Central memory CD8-positive, alpha-beta T cell (primary cell): ENCODE measurements at places on chromosomes 16 and 17.
A peak's percentile ranks its signal among the peaks of the same experiment; 100 is the strongest.

DNA sequence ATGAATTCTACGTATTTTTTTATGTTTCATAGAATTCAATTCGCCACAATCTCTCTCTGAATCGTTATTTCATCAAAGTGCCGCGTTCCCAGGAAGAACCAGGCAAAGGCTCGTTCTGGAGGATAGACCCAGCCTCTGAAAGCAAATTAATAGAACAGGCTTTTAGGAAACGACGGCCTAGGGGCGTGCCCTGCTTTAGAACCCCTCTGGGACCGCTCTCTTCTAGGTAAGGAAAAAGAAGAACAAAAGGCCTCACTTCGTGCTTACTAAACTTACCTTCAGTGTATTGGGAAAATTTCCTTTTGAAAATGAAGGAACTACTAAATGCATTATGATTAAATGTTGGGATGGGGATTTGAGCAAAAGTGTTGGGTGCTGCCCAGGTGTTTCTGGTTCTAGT is 63.2 kb downstream of the FOXK2 start:
- no peak for DNase-seq

DNA sequence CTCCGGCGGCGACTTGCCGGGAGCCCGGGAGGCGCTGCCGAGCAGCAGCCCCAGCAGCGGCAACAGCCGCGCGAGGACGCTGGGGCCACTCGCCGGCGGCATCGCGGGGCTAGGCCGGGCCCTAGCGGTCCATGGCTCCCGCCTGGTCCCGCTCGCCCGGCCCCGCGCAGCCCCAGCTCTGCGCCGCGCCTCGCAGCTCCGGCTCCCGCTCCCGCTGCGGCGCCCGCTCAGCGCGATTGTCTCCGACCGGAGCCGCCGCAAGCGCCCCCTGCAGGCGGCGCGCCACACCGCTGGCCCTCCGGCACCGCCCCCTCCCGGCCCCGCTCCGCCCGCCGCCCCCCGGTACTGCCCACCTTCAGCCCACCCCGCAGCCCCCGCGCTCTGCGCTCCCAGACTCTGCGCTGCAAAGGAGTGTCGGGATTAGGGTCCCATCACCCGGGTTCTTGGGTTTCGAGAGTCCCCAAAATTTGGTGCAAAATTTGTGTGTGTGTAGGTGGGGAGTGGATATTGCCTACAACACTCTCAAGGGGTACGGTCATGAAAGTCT is at the start of gene FAM171A2:
TSS of gene FAM171A2 (minus strand) at position 241 of the 547 bp plus-strand sequence. CDS start at position 102, 139 bp downstream.
- DNase-seq = peak; percentile 58

DNA sequence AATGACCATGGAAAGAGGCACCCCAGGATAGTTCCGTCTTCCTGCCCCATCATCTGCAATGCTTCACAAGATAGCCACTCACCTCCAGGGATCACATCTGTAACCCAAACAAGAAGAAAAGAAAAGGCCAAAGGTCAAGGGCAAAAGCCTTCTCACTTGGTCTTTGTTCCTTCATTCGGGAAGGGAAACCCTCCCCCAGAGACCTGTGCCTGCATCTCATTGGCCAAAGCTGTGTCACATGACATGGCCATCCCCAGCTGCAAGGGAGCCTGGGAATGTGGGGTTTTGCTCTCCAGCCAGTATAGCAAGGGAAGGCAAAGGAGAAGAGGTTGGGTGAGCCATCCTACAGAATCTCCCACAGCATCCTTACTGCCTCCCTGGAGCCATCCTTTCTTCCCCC is 47.9 kb downstream of the NOL11 start:
- no peak for DNase-seq

DNA sequence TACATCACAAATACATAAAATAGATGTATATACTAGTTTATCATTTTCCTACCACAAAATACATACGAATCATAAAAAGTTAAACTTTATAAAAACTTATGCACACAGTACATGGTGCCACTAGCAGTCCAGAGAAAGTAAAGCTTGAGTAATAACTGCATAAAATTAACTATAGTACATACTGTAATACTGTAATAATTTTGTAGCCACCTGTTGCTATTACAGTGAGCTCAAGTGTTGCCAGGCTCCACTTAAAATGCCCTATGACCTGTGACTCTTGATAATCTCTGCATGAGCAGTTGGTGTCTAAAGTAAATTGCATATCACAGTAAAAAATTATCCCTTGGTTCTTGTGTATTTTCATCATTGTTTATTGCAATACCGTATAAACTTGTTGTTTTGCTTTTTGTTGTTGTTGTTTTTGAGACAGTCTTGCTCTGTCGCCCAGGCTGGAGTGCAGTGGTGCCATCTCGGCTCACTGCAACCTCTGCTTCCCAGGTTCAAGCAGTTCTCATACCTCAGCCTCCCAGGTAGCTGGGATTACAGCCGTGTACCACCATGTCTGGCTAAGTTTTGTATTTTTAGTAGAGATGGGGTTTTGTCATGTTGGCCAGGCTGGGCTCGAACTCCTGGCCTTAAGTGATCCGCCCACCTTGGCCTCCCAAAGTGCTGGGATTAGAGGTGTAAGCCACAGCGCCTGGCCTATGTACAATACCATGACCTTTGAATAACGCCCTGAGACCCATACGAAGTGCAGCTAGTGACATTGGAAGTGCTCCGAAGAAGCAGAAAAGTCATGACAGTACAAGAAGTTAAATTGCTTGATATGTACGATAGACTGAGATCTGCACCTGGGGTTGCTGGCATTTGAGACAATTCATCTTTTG is 6.6 kb downstream of the LUC7L3 start:
- no peak for DNase-seq

- no peak for DNase-seq
Observed at GRCh38 chr17:44307387-44308186, 814 bp upstream of the RUNDC3A start.

- DNase-seq = no peak
Observed at GRCh38 chr16:67441271-67441753, 10.4 kb downstream of the HSD11B2 start.

- DNase-seq = no peak
Observed at GRCh38 chr17:79412886-79413390, 197.9 kb downstream of the RBFOX3 start.

- DNase-seq = no peak
Observed at GRCh38 chr16:1470481-1471251, 4.2 kb downstream of the CLCN7 start.

DNA sequence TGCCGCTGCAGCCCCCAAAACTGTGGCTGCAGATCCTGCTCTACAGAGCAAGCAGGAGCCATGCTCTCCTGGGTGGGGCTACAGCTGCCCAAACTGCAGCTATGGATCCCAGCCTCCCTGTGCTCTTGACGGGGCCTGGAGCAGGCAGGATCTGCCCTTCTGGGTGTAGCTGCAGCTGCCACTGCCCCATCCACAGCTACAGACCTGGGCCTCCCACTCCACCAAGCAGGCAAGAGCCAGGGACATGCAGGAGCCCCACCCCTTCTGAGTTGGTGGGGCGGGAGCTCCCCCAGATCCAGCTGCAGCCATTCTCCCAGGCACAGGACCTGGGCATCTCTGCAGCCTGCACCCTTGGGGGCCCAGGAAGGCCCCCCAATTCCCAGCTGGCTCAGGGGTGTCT is 551.2 kb upstream of the CA10 start:
- no peak for DNase-seq

- DNase-seq = no peak
Observed at GRCh38 chr16:68379472-68380347, 68.6 kb downstream of the SMPD3 start.

- no peak for DNase-seq
Observed at GRCh38 chr16:998211-998610, 16.6 kb downstream of the SOX8 start.

DNA sequence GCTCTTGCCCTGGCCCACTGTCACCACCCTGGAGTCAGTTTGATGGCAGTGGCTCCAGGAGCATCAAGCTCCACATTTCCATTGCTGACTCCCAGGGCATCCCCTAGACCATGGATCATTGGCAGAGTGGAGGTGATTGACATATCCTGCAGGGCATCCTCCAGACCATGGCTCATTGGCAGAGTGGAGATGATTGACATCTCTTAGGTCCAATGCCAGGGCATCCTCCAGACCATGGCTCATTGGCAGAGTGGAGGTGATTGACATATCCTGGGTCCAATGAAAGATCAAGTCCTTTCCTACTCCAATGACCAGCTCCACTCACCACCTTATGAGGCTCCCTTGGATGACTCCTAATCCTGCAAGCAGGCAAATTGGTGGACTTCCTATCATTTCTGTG is 174.3 kb upstream of the NLRP1 start:
- DNase-seq = no peak

DNA sequence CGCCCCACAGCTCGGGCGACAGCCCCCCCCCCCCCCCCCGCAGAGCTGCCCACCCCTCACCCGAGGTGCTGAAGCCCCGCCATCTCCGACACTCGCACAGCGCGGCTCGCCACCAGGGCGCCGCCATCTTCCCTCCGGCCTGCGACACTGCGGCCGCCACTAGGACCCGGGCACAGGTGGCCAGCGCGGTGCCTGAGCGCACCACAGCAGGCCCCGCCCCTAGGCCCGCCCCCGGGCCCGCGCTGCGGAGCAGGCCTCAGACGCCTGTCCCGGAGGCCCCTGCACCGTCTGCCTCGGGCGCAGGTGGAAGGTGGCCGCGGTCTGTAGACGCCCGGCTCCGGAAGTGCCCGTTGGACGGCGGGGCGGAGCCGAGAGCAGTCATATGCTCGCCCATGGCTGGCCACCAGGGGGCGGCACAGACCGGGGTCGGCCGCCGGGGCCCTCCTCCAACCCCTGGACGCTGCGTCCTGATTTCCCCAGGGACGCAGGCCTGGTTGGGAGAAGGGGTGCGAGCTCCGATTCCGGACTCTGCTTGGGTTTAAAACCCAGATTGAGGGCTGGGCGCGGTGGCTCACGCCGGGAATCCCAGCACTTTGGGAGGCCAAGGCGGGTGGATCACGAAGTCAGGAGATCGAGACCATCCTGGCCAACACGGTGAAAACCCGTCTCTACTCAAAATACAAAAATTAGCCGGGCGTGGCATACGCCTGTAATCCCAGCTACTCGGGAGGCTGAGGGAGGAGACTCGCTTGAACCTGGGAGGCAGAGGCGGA is at the start of gene MRPL38:
TSS of gene MRPL38 (minus strand) at position 136 of the 773 bp plus-strand sequence. CDS start at position 127, 9 bp downstream.
- DNase-seq = peak; percentile 93

- DNase-seq = no peak
Observed at GRCh38 chr17:11637796-11638195, 39.5 kb downstream of the DNAH9 start.

GRCh38 chr17:40317880-40318829 is 9.2 kb downstream of the RARA start:
- peak; percentile 81 for DNase-seq

DNA sequence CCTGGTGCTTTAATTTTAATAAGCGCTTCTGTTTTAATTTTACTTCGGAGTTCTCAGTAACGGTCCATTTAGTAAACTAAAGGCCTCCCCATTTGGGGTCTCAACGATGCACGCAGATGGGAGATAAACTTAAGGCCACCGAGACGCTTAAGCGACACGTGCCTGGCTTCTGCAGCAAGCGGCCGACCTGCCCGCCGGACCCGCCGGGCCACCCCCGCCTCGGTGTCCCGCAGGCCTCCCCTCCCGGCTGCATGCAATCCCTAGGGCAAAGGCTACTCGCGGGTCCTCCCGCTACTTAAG is 592 bp downstream of the GCSH start:
- no peak for DNase-seq

DNA sequence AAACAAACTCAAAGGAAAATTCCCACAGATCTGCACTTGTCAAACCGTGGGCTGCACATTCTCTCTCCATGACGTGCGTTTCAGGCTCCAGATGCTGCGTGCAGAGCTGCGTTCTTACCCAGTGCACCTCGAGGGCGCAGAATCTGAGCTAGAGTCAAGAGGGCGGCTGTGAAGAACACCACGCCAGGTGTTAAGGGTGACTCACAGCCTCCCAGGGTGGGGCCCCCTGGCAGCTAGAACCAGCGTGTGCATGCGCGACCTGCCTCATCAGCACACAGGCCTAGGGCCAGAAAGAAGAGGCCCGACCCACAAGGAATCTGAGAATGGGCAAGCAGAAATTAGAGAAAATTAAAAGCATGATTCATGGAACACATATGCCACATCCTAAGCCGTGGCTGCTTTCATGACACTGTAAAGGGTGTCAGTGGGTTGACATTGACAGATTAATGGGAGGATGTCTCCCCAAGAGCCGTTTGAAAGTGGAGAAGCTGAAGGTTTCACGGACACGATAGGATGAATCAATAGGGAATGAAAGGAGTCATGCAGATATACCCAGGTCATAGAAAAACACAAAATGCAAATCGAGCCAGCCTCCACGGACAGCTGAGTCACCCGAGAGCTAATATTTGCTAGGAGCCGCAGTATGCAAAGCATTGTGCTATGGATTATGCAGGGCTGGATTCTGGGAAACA is 29.0 kb downstream of the MARCHF10 start:
- no peak for DNase-seq

- no peak for DNase-seq
Observed at GRCh38 chr17:58010067-58010799, 3.2 kb upstream of the SRSF1 start.

GRCh38 chr16:14465799-14466198 is 164.3 kb downstream of the PARN start:
- no peak for DNase-seq

DNA sequence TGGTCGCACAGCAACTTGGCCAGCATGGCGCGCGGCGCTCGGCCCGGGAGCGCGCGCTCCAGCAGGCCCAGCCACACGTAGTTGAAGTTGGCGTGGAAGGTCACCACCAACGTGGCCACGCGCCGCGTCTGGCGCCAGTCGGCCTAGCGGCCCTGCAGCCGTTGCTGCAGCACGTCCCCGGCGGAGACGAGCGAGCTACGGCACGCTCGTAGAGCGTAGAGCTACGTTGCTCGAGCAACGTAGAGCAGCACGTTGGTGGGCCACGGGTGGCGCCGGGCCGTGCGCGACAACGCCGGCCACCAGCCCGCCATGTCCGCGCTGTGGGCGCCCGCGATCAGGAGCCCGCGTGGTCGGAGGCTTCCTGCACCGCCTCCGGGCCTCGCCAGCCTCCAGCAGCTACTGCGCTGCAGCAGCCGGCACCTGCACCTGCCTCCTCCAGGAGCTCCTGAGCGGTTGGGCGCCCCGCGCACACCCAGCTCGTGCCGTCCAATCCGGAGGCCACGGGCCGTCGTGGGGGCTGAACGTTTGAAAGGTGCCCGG is 13.4 kb upstream of the SULT1A1 start:
- DNase-seq = peak; percentile 44

GRCh38 chr17:81020767-81021497 is 14.0 kb upstream of the BAIAP2 start:
- DNase-seq = no peak

DNA sequence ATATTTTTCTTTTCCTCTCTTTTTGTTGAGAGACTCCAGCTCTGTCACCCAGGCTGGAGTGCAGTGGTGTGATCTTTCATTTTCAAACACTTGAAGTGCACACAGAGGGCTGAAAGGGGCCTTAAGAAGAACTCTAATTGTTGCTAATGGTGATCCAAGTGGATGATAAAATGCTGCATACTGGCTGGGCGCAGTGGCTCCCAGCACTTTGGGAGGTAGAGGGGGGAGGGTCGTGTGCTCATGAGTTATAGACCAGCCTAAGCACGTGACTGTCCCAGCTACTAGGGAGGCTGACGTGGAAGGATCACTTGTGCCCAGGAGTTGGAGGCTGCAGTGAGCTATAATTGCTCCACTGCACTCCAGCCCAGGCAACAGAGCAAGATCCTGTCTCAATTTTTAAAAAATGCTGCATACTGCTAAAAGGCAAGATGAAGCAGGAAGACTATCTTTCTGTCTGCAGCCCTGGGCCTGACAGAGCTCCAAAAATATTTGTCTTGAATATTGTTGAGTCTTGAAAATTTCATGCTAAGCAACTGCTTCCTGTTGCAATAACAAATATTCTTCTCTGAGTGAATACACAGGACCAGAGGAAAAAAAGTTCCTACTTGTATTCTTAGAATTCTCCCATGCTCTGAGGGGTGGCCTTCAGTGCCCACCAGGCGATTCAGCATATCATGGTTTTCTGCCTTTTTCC is 63.7 kb upstream of the AKTIP start:
- no peak for DNase-seq

- no peak for DNase-seq
Observed at GRCh38 chr17:73352261-73352660, 40.5 kb upstream of the CDC42EP4 start.
